ENCODE measurements at places on chromosomes 12 and 14. TPM values are rescaled to one million over a fixed set of nuclear protein-coding genes. Genes with fewer than 3 reads are reported as not detected.

Gene SPTB
- 0.13 TPM for total RNA-seq

Gene CIDEB
- 1.6 TPM for total RNA-seq

Gene SDR9C7
- total RNA-seq, result not detected

Gene GPR162
- total RNA-seq, result 6.6 TPM

Gene ACSS3
- 18.0 TPM for total RNA-seq

Gene ANO6
- total RNA-seq, result 93.6 TPM

Gene ZBTB42
- total RNA-seq, result 5.8 TPM

Gene TMEM121
- 8.9 TPM for total RNA-seq

Gene LAG3
- not detected for total RNA-seq

Gene GPRC5D
- 0.13 TPM for total RNA-seq

Gene NUAK1
- total RNA-seq, result 31.4 TPM

Gene PDZRN4
- 0.07 TPM for total RNA-seq

Gene SIX4
- total RNA-seq, result 10.9 TPM

Gene KLHL33
- 0.03 TPM for total RNA-seq

Gene FGD4
- 28.5 TPM for total RNA-seq

Gene HECTD1
- 254 TPM for total RNA-seq

Gene PRKAG1
- 65.5 TPM for total RNA-seq

Gene B4GALNT1
- total RNA-seq, result 14.5 TPM

Gene DCD
- not detected for total RNA-seq

Gene RBP5
- not detected for total RNA-seq

Gene CLEC2B
- total RNA-seq, result 4.8 TPM

Measured in smooth muscle cell of the pulmonary artery (primary cell).